ENCODE measurements at places on chromosomes 13 and 19.
A peak's percentile ranks its signal among the peaks of the same experiment; 100 is the strongest.

DNA sequence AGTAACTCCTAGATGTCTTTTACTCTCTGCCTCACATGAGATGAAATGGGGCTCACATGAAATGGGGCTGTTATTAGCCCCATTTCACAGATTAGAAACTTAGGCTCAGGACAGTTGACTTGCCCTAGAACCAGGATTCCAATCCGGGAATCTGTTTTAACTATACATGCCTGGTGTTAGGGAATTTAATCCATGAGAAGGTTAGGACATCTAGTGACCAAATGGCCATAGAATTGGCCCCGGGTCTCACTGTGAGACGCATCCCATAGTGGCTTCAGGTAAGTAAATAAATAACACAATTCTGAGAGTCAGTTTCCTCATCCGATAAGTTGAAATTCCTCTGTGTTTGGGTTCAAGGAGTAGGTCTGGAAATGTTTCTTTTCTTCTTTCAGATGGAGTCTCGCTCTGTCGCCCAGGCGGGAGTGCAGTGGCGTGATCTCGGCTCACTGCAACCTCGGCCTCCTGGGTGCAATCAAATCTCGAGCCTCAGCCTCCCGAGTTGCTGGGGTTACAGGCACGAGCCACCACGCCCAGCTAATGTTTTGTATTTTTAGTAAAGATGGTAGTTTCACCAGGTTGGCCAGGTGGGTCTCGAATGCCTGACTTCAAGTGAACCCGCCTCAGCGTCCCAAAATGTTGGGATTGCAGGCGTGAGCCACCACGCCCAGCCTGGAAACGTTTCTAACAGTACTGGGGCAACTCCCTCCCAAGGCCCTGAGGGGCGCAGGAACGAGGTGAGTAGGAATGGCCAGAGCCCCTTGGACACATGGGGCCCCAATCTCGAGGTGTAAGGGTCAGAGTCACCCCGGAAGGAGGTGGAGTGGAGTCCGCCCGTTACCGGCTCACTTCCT, 1.2 kb upstream of the ZNF574 start:
- DNase-seq, result no peak

GRCh38 chr19:574658-575526, 2.5 kb downstream of the BSG start:
- no peak for DNase-seq

DNA sequence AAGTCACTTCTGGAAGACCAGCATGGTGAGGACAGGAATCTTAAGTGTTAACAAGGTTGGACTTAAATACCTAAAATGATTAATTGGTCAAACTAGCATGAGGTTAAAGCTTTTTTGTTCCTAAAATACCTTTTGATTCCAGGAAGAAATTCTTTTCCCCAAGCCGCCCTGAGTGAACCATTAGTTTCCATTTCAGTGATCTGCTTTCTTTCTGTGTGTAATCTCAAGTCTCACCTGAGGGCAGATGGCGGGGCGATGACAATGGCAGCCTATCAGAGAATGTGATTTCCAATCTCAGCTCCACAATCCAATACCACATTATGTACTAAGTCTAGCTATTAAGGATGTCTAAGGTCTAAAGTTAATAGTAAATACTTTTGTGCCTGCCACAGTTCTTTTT, 390.9 kb upstream of the SGCG start:
- no peak for DNase-seq

DNA sequence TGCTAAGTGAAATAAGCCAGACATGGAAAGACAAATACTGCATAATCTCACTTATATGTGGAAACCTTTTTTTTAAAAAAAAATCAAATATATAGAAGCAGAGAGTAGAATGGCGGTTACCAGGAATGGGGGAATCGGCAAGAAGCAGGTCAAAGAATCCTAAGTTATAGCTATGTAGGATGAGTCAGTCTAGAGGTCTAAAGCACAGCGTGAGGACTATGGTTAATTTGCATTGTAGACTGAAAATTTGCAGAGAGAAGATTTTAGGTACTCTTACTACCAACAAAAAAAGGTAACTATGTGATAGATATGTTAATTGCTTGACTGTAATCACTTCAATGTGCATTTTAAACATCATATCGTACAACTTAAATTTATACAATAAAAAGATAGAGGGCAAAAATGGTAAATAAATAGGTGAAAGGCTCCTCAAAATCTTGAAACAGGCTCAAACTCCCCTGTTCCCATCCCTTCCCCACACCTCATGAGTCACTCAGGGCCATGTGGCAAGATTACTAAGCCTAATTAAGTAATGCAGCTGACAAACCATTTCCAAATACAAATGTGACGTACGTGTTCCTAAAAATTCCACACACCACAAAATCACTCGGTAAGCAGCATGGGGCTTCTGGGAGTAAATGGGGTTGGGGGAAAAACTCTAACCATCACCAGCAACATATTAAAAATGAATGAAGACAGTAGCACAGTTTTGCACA, 159.0 kb downstream of the USP12 start:
- DNase-seq, result no peak

DNA sequence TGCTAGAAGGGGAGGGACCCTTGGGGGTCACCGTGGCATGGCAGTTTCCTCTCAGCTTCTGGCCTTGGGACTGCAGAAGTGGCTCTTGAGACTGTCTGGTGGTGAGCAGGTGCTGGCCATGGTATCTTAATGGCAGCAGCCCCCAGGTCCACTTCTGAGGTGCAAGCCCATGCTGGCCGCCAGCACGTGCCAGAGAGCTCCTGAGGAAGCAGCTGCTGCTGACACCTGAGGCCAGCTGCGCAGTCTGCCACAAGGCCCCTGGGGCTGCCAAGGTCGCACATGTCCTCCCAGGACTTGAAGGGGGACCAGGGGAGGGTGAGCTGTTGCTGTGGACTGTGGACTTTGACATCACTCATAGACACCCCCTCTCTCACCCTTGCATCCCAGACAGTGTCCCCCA, 48.0 kb downstream of the NFIX start:
- DNase-seq, result no peak

- DNase-seq, result no peak
Measured at GRCh38 chr19:4575267-4576015, 16.0 kb upstream of the SEMA6B start.

GRCh38 chr19:12779162-12779993, 4.0 kb upstream of the HOOK2 start:
- no peak for DNase-seq

- no peak for DNase-seq
Measured at GRCh38 chr19:5268801-5269200, 71.8 kb downstream of the PTPRS start.

GRCh38 chr19:43683905-43684304, 13.9 kb upstream of the PLAUR start:
- DNase-seq, result no peak

DNA sequence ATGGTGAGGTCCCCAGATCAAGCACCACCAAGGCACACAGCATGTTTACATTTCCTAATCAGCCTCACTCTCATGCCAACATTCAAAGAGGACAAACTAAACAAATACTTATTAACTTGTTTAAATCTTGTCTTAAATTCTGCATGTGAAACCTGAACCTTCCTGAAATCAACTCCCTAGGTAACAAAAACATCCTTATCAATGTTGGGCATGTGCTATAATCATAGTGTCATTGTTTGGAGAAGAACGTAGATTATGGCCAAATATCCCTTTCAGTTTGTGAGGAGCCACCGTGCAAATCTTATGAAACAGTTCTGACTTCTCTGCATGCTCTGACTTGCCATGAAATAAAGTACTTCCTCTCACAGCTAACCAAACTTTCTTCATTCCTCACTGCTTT, 123.8 kb downstream of the NDFIP2 start:
- no peak for DNase-seq

DNA sequence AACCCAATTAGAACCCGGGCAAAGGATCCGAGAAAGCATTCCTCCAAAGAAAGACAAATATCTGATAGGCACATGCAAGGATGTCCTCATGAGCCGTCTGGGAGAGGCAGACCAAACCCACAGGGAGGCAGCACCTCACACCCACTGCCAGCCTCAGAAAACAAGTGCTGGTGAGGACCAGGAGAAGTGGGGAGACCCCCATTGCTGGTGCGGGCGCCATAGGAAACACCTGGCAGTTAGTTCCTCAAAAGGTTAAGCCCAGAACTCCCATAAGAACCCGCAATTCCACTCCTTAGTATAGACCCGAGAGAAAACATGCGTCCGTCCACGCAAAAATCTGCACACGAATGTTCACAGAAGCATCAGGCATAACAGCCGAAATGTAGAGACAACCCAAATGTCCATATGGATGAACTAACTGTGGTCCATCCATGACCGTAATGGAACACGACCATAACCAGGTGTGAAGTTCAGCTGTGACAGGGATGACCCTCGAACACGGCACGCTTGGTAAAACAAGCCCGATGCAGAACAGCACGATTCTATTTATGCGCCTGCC, 7.9 kb downstream of the ZNF787 start:
- DNase-seq, result no peak

GRCh38 chr19:2035590-2035991, 15.5 kb downstream of the MKNK2 start:
- no peak for DNase-seq

DNA sequence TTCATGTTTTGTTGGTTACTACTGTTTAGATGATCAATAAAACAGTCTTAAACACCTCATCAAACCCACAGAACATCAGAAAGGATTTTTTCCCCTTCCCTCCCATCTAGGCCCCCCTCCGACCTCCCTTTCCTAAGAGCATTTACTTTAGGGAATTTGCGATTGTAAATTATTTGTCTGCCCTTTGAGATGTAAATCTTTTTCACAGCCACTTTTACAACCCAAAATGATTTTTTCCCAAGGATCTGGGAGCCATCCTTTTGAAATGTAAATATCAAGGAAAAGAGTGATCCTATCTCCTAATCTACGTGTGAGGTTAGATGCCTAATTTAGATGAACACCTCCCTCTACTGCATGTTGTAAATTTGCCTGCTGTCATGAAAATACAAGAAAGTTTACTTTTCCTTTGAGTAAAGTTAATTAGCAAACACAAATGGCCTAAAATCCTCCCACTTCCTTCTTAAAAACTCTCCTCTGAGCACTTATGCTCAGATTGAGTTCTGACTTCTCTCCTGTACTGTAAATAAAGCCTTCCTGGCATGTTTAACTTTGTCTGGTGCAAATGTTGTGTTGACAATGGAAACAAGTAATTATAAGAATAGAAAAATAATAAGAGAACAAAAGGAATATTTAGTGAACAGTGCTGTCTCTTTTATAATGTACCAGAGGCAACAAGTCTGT, 1646.9 kb upstream of the SPRY2 start:
- DNase-seq, result no peak

DNA sequence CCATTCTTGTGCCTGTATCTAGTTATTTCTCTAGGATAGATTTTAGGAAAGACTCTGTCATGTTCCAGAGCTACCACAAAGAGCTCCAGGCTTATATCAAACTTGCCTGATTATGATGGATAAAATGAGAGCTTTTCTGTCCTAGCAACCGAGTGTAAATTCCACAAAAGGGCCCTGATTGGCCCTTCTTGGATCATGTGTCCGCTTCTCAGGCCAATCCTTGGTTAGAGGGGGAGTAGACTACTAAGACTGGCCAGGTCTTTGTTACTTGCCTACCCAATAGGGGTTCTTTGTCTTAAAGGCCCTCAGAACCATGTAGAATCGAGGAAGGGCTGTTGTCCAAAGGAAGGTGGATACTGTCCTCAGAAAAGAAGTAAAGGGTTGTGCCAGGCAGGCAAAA, 2.4 kb downstream of the DHX34 start:
- peak; percentile 68 for DNase-seq

DNA sequence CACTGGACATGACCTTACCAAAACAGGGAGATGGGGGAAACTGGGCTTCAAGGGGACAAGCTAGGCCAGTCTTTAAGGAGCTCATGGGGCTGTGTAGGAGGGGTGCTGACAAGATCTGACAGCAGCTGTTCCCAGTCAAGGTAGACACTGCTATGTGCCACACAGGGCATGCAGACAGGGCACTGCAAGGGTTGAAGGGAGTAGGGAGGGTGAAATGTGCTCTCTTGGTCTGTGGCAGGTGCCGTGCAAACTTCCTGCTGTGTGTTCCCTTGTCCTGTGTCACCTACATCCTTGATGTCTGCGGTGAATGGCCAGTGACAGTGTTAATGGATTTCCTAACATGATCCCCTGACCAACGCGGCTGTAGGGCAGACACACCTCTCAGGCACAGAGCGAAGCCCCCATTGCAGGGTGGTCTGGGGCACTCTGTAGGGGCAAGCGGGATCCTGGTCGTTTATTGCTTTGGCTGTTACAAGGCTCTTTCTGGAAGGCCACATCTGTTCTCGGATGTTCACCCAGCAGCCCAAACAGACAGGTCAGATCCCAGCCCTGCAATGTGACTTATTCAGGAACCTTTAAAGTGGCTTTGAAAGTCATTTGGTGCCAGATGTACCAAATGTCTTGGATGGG, 199.5 kb upstream of the ZNF536 start:
- no peak for DNase-seq

DNA sequence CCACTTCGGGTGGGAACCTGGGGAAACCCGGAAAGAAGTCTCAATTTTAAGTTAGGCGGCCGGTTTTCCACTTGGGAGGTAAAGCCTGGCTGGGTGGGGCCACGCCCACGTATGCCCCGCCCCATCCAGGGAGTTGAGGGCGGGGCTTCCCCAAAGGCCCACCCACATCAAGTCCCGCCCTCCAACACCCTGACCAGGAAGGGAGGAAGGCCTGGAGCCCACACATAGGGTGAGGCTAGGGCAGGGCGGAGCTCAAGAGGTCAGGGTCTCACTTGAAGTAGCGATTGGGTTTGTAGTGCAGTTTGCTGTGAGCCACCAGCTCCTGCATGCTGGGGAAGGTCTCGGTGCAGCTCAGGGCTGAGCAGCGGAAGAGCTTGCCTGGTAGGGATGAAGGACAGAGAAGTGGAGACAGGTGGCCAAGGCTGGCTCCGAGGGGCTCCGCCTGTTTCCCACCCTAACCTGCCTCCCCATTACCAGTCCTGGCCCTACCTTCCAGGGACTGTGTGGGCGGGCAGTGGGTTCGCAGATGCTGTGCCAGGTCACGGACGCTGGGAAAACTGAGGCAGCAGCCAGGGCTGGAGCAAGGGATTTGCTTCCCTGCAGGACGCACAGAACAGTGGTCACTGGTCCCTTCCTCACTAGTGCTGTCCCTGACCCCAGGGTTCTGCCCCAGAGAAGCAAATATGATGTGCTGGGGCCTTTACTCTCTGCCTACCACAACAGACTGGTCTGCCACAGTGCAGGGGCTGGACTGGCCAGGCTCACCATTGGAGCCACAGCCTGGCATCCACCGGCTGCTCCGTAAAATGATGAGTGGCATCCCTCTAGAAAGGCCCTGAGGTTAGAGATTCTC, 1.6 kb downstream of the ZNF414 start:
- peak; percentile 32 for DNase-seq

DNA sequence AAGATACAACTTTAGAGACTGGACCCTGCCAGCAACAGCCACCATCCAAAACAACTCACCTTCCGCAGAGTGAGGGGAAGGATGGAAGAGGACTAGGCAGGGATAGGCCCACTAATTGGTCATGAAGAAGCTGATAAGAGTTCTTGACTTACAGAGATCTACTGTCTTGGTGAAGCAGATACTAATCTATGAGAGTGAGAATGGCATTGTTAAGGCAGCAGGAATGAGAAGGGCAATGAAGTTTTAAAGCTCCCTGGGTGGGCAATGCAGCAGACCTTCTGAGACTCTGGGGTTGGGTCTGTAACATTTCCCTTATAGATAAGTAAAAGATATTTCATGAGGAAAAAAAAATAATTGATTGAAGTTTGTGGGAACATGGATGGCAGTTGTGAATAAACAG, 63.7 kb downstream of the KLF12 start:
- peak; percentile 75 for DNase-seq

Data from Jurkat, Clone E6-1 (cell line).